ENCODE measurements at places on chromosomes 12 and 14. TPM values are rescaled to one million over a fixed set of nuclear protein-coding genes. Genes with fewer than 3 reads are reported as not detected.

GRCh38 chr14:63547798-63548335, 4.7 kb upstream of the PPP2R5E start:
- DNase-seq: no peak

DNA sequence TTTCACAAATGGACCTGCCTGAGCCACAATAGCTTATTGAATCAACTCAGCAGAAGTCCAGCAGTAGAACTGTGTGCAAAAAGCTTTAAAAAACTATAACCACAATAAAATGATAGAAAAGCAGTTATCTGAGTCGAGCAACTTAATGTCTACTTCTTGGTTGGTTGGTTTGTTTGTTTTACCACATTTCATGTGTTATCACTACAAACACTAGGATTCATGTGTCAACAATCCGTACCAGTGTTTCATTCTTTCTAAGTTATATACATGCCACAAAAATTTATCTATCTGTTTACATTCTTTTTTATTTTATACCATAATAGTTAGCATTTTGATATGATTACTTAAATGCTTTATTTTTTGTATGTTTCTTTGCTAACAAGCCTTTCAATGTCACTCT, 339.0 kb downstream of the KCNH5 start:
- no peak for DNase-seq

DNA sequence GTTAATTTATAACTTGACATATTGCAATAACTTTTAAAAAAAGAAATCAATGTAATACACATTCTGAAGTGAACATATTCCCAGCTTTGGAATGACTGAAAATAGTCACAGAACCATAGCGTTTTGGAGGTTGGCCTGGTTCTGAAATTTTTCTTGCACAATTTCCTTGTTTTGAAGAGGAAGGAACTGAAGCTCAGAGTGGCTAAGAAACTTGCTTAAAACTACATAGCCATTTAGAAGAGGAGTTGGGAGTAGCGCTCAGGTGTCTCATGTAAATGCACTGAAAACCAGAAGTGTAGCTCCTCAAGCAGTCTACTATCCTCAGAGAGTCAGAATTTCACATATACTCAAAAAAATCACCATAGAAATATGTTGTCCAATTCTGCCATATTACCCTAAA, 41.2 kb downstream of the SLC38A1 start:
- no peak for DNase-seq

GRCh38 chr14:101707068-101707842, 54.3 kb upstream of the PPP2R5C start:
- peak; percentile 71 for DNase-seq

The SPRING1 gene
- total RNA-seq: 38.7 TPM

GRCh38 chr12:129096184-129096583, 242.9 kb downstream of the GLT1D1 start:
- DNase-seq: no peak
